LoVo (cell line): ENCODE measurements at places on chromosomes 2 and 18.

- no peak for DNase-seq
Measured at GRCh38 chr2:7045601-7046590, 128.7 kb downstream of the RNF144A start.

DNA sequence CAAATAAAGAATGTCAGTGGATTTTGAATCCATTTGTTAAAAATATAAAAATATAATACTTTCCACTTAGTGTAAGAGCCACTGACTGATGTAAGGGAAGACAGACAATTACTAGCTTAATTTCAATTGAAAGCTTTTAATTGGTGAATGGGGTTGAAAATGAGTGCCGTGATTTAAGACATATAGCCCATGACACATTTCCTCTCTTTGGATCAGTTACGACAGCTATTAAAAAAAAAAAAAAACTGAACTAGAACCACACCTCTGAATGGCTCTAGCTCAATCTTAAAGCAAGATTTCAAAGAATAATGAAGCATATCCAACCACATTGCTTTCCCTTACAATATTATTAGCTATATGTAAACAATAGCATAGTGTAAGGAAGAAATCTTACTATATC lies 44.0 kb downstream of the CIB4 start:
- DNase-seq, result no peak

GRCh38 chr2:126822921-126823320 lies 75.8 kb upstream of the TEX51 start:
- DNase-seq, result no peak

DNA sequence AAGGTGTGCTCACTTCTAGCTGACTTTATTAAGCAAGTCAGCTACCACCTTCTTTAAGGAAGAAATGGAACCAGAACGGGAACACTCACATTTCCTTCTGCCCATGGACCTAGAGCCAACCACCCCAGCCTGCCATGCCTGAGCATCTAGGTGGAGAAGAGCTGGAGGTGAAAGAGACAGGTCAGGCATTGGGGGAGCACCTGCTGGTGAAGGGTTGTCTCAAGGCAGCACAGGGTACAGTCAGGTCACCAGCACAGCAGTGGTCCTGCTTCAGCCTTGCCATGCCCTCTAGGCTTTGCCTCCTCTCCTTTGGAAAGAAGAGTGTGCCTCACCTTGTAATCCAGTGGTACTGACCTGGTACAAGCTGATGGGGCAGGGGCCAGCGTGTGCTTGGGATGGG lies 107.9 kb downstream of the KCNF1 start:
- DNase-seq, result no peak

DNA sequence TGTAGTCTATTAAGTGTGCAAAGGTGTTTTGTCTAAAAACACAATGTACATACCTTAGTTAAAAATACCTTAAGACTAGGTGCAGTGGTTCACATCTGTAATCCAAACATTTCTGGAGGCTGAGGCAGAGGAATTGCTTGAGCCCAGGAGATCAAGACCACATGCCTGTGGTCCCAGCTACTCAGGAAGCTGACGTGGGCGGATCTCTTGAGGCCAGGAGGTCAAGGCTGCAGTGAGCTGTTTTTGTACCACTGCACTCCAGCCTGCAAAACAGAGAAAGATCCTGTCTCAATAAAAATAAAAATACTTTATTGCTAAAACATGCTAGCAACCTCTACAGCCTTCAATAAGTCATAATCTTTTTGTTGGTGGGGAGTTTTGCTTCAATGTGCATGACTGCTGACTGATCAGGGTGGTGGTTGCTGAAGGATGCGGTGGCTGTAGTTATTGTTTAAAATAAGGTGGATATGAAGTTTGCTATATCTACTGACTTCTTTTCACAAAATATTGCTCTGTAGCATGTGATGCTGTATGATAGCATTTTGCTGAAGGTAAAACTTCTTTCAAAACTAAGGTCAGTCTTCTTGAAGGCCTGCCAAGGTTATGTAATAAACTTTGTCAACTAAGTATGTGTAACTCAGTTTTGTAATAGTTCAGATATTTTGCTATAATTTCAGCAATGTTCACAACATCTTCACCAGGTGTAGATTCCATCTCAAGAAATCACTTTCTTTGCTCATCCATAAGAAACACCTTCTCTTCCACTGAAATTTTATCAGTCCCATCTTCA lies 1238.0 kb upstream of the NRXN1 start:
- DNase-seq, result no peak

DNA sequence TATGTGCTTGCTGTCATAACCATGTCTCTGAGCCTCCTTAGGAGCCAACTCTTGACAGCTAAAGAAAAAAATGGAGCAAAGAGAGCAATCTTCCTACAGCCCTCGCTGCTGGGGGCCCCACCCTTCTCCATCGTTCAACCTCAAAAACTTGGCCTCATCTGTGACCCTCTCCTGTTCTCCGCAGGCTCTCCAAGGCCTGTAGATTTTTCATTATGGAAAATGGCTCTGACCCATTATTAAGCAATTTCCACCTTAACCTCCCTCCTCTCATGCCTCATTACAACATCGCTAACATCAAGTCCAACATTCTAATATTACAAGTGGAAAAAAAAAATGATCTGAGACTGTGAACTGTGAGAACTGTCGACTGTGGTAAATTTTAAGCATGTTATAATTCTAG lies 98.7 kb downstream of the SLC8A1 start:
- no peak for DNase-seq

- DNase-seq, result no peak
Measured at GRCh38 chr18:51824746-51825145, 515.3 kb upstream of the DCC start.

DNA sequence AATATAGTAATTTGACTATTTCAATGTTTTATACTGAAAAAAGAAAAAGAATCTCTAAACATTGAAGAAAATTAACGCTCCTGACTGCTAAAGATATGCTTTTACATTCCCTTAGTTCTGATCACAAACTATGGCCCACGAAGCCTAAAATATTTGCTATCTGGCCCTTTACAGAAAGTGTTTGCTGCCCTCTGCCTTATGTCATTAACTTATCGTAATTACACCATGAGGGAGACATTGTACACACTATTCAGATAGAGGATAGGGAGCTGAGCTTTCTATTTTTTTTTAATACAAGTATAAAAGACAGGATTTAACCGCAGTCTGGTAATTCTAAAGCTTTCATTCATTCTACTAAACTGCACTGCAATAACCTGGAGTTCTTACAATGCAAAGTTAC lies 393.1 kb upstream of the DCC start:
- no peak for DNase-seq

GRCh38 chr18:46733872-46734271 lies 23.0 kb downstream of the ST8SIA5 start:
- no peak for DNase-seq

GRCh38 chr2:199085261-199085660 lies 372.5 kb downstream of the SATB2 start:
- no peak for DNase-seq

DNA sequence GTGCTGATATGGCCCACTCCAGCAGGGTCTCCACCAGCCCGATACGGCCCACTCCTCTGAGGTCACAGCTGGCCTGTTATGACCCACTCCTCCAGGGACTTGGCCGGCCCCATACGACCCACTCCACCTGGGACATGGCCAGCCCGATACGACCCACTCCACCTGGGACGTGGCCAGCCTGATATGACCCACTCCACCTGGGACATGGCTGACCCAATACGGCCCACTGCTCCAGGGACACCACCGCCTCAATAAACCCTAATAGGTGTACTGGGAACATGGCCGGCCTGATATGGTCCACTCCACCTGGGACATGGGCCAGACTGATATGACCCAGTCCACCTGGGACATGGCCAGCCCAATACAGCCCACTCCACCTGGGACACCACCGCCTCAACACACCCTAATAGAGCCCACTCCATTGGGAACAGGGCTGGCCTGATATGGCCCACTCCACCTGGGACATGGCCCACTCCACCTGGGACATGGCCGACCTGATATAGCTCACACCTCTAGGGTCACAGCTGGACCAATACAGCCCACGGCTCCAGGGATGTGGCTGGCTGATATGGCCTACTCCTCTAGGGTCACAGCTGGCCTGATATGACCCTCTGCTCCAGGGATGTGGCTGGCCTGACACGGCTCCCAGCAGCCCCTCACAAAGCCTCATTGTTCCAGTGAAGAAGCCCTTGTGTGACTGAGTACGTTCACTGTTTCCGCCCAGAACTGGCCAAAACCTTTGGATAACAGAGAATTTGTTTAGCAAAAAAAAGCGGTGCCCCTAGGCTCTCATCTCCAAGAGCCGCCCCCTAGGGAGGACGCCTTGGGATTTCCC lies 245.6 kb downstream of the HDAC4 start:
- no peak for DNase-seq

DNA sequence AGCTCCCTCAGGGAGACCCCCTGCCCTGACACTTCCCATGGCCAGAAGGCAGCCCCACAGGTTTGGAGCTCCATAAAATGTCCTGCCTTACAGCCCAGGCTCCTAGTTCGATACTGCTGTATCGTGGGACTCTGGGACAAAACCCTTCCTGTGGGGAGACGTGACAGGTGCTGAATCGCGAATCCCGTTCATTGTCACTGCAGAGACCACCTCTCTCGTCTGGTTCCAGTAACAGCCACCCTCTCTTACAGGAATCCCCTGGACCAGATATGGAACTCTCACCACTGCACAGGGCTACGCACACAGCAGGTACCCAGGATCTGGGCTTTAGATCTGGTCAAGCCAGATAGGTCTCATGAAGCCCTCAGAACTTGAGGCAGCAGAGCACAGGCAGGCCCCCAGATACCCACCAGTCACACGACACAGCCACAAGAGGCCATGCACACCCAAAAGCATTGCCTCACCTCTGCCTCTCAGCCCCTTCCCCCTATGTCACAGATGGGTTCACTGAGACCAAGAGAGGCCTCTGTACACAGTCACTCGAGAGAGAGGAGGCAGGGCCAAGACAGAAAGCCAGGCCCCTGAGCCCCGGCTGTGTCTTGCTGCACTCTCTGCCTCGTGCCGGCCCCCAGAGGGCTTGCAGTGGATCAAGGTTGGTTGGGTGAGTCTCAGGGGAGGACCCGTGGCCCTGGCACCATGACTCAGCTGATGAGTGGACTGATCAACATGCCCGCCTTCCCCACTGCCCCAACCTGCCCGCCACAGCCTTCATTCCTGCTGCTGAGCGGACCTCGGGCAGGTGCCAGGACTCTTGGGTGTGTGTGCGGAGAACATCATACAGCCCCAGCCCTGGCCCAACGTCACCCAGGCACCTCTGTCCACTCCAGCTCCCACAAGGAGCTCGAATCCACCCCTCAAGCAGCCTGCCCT lies 7.6 kb downstream of the SDC1 start:
- no peak for DNase-seq

DNA sequence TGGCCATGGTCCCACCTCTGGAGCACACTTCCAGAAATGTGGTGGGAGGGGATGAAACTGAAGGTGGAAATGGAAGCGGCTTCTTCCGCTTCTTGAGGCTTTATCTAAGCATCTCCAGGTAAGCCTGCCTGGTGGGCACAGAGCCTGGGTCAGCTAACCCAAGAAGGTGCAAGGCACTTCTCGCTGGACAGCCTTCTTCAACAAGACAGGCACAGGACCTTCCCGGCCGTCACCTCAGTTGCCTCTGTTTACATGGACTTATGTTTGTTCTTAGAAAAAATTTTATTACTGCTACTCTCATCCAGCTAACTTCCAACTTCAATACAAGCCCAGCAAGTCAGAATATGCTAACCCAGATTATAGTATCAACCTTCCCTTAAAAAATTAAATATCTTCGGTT lies 51.9 kb downstream of the SRD5A2 start:
- DNase-seq, result no peak

- DNase-seq, result no peak
Measured at GRCh38 chr2:102421890-102422759, 835 bp upstream of the IL18RAP start.

DNA sequence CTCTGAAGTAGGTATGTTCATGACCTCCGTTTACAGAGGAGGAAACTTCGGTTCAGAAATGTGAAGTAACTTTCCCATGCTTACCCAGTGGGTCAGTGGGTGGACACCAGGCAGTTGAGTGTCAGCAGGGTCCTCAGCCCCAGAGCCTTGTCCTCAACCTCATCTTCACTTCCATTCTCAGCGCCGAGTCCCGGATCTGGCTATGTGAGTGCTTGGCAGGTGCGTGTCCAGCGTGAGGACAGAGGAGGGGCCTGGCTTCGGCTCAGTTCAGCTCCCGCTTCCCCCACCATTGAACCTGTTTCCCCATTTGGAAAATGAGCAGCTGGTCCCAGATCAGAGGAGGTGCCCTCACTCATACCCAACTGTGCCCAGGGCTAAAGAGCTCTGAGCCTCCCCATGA lies 267.6 kb downstream of the ATAD2B start:
- DNase-seq, result no peak

GRCh38 chr2:121075006-121075551 lies 209.9 kb downstream of the TFCP2L1 start:
- DNase-seq, result peak; percentile 29

DNA sequence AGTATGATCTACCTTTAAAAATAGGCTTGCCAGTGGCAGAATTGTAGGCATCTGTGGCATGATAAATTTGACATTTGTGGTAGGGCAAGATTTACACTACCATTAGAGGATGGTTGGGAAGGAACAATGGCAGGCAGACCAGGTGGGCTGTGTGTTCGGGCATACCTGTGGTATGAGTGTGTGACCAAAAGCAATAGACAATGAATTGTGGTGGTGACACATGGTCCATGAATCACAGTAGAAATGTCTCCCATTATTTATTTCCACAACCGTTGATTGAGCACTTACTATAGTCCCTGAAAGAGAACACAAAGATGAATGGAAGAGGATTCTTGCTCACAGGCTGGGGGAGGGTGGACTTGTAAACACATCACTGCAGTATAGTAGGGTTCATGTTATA lies 29.9 kb upstream of the RUFY4 start:
- DNase-seq, result peak; percentile 17

DNA sequence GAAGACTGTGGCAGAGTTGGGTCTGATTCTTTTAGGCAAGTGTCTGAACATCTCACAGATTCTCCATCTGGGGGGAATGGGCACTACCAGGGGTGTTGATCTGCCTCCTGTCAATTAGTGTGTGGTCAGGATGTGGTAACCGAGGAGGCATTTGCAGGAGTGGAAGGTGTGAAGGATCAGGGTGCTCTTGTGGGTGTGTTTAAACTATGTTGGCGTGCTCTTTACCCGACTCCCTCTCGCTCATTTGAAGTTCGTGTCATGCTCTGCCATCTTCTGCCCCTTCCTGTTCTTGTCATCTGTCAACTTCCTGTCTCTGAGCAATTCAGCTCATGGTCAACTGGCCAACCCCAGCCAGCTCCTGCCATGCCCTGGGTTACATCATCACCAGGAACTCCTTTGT lies 107.9 kb downstream of the RTN4 start:
- no peak for DNase-seq

GRCh38 chr2:46854260-46854659 lies 61.3 kb downstream of the MCFD2 start:
- no peak for DNase-seq

GRCh38 chr2:43107679-43108078 lies 118.7 kb downstream of the ZFP36L2 start:
- DNase-seq, result no peak

- peak; percentile 15 for DNase-seq
Measured at GRCh38 chr2:66587216-66587615, 152.3 kb downstream of the MEIS1 start.

DNA sequence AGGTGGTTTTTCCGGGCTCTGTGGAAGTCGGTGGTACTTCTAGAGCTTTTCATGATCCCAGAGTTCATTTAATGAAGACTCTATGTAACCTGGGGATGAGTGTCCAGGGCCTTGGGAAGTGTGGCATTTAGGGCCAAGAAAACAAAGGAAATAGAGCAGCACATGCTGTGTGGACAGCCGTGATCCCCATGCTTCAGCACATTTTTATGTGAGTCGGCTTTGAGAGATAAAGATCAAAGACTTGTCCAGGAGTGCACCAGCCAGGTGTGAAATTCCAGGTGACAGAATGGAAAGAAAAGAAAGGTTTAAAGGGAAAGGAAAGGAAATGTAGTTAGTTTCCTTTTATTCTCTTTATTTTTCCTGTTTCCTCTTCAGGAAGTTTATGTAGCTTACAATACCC lies 258.0 kb upstream of the NRP2 start:
- DNase-seq, result no peak
